HTR-8/SVneo (cell line): ENCODE measurements at places on chromosomes 1 and 21.

DNA sequence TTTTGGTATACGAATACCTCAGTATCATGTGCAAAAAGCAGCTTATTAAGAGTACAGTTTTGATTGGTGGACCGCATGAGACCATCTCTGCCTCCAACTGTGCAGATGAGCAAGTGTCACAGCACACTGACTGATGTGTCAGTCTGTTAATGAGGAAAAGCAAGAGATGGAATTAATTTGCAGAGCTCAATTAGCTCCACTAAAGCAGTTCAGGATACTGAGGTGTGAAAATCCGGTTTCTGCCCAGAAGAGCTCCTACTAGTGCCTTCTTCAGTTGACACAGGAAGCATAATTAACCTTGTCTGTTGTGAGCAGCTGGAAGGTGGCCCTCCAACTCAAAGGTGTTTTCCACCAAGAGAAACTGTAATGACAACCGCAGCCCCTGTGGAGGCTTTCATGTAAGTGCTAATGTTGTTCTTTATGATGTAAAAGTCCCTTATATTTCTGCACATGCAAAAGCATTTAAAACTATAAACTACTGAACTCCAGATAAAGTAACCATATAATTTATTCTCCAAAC, 44.3 kb downstream of the PCNX2 start:
- no peak for DNase-seq

DNA sequence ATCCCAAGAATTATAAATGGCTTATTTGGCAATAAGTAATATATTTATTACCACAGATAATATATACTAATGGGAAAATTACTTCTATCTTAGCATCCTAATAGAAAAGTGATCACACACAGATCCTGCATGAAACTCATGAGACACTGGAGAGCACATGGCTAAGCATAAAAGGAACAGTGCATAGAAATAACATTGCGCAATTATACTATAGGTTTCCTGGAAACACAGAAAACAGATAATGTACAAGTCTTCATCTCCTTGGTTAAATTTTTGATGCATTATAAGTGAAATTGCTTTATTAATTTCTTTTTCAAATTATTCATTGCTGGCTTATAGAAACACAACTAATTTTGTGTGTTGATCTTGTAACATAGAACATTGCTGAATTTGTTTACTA, 210.4 kb downstream of the USH2A start:
- DNase-seq: no peak

- DNase-seq: no peak
Observed at GRCh38 chr1:78894811-78895210, 111.7 kb downstream of the ADGRL4 start.

GRCh38 chr1:183025010-183025337, 1.8 kb downstream of the LAMC1 start:
- no peak for DNase-seq

GRCh38 chr21:38898422-38899096, 92.8 kb downstream of the ETS2 start:
- no peak for DNase-seq
